ENCODE measurements at places on chromosomes 2 and 18.

DNA sequence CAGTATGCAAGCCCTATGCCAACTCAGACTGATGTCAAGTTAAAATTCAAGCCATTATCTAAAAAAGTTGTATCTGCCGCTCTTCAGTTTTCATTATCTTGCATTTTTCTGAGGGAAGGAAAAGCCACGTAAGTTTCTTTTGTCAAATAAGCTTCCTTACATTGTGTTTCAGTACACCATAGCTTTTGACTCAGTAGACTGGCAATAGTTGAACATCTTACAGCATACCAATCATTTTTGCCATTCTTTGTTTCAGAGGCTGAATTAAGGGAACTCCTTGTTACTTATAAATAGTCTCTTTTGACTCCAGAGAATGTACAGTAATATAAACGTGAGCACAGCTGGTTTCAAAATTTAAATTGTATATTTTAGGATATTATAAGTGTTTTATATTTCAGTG, 120.6 kb downstream of the EHBP1 start:
- no peak for DNase-seq

DNA sequence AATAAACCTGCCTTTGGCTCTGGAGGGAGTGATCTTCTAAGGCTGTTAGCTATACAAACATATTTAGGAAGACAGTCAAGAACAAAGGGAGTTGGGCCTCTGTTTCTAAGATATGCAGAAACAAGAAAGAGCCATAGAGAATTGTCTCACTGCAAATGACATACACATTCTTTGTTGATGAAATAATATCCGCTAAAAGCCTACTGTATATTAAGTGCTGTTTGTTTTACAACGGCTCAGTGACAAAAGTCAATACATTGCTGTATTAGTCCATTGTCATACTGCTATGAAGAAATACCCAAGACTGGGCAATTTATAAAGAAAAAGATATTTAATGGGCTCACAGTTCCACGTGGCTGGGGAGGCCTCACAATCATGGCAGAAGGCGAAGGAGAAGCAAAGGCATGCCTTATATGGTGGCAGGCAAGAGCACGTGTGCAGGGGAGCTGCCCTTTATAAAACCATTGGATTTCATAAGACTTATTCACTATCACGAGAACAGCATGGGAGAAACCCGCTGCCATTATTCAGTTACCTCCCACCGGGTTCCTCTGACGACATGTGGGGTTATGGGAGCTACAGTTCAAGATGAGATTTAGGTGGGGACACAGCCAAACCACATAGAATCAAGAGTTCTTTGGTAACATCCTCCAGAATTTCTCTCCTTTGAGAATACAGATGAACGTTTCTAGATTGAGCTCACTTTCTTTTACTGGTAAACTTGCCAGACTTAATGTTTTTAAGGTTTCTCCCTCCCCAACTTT, 157.8 kb downstream of the PIK3C3 start:
- no peak for DNase-seq

GRCh38 chr2:102505290-102505689, 32.3 kb downstream of the SLC9A4 start:
- no peak for DNase-seq

GRCh38 chr2:26034637-26034992, 731 bp downstream of the RAB10 start:
- DNase-seq: no peak

DNA sequence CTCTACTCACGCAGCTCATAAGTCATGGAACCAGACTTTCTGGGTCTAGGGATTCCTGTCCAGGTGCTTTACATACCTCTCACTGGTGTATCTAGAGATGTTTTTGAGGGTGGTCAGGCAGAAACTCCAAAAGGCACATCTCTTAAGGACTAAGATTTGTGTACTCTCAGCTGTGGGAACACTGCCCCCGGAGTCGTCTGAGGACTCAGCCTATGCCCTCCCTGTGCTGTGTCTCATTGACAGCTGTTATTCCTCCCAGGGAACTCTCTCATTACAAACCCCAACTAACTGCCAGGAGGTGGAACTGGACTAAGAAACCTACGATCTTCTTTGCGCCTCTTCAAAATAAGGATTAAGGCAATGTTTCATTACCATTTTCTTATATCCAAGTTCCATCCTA, 293.9 kb upstream of the DLGAP1 start:
- no peak for DNase-seq

- DNase-seq: peak; percentile 4
Measured at GRCh38 chr2:114192362-114192761, 250.1 kb upstream of the DPP10 start.

- no peak for DNase-seq
Measured at GRCh38 chr2:42230891-42231290, 61.7 kb downstream of the EML4 start.

DNA sequence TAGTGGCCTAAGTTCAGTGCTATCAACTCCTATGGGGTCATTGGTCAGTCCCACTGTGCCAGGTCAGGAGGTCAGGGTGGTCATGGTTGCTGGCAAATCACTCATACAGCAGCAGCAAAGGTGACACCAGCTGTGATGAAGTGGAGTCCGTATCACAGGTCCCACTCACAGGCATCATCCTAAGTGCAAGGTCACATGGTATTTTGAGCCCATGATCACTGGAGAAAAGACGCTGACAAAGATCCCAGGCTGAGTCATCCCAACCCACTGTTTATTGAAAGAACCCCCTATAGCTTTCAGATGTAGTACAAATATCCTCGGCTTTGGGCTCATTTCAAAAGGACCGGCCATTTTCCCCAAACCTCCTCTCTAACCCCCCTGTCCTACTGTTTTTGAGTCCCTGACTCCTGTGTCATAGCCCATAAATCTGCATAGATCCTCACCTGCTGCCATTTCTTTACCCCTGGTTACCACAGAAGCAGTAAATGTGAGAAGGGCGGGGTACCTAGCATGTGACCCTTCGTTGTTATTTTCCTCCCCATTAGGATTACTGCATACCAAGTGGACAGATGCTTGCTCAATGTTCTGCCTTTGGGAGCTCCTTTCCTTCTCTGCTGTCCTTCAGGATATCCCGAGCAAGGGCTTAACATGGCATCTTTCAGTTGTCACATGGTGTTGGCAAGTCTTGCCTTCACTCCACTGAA, 107.7 kb downstream of the COL6A3 start:
- DNase-seq: no peak

- DNase-seq: no peak
Measured at GRCh38 chr2:84957771-84958134, 13.2 kb upstream of the KCMF1 start.

GRCh38 chr18:63514888-63515678, 27.1 kb upstream of the SERPINB12 start:
- no peak for DNase-seq

GRCh38 chr18:54181856-54182602, 42.4 kb downstream of the MBD2 start:
- DNase-seq: no peak

GRCh38 chr2:43293744-43294695, 67.6 kb upstream of the ZFP36L2 start:
- peak; percentile 49 for DNase-seq

DNA sequence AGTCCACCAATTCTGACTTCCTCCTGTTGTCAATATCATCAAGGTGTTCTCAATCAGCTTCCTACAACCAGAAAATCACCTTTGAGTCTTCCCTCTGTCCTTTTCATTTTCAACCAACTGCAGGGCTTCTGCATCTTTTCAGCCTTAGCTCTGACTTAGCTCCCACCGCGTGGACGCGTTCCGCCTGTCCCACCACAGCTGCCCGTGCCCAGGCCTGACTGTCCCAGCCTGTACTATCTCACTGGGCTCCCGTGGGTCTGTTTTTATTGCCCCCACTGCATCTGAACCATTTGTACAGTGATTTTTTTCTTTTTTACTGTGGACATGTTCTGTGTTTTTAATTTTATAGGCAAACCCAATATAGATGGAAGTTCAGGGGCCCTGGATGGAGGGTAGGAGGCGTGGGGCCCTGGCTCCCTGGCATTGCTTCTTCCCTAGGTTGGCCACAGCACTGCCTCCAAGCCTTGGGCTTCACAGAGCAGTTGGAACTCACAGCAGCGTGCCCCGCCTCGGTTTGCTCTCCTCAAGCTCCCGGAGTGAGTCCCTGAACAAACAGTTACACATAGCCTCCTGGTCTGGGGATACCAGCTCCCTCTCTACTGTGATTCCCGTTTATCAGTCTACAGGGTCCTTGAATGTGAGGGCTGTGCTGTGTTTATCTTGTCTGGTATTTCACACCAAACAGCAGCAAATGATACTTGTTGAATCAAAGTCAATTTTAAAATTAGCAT, 280.6 kb upstream of the PXDN start:
- no peak for DNase-seq

Data from activated CD4-positive, alpha-beta T cell treated with anti-CD3 and anti-CD28 coated beads for 36 hours (primary cell).